ENCODE measurements at places on chromosomes 3 and 15.

DNA sequence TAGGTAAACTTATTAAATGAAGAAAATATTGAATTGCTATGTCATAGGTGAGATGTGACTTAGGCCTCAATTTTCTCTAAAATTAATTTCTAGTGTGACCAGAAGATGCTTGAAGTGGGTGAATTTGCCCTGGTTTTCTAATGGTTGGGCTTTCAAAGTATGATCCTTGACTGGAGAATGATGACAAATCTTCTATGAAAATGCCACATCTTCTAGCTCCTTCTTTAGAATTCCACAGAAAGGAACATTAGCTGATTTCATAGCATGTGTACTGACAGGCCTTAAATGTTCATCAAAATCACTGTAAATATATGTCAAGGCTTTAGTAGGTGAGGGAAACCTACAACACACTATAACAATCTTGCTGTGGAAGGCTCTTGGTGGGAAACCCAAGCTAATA lies 8.9 kb downstream of the ABI3BP start:
- no peak for DNase-seq

- DNase-seq, result no peak
Measured at GRCh38 chr3:172181932-172182586, 142.7 kb downstream of the FNDC3B start.

DNA sequence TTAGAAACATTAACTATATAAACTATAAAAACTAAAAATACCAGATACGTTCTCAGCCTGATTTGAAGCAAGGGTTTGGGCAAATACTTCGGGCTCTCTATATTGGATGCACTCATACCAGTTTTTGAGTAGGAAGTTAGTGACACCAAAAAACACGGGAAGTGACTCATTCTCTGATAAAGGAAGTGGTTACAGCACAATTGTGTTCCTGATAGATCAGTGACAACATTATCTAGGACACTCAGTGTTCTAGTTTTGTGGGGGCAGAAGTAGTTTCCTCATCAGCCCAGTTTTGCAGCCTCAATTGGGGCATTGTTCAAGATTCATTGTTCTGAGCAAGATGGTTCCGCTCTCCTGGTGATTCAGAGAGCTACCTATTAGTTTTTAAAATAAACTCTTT lies 469.6 kb upstream of the DPPA4 start:
- peak; percentile 65 for DNase-seq

DNA sequence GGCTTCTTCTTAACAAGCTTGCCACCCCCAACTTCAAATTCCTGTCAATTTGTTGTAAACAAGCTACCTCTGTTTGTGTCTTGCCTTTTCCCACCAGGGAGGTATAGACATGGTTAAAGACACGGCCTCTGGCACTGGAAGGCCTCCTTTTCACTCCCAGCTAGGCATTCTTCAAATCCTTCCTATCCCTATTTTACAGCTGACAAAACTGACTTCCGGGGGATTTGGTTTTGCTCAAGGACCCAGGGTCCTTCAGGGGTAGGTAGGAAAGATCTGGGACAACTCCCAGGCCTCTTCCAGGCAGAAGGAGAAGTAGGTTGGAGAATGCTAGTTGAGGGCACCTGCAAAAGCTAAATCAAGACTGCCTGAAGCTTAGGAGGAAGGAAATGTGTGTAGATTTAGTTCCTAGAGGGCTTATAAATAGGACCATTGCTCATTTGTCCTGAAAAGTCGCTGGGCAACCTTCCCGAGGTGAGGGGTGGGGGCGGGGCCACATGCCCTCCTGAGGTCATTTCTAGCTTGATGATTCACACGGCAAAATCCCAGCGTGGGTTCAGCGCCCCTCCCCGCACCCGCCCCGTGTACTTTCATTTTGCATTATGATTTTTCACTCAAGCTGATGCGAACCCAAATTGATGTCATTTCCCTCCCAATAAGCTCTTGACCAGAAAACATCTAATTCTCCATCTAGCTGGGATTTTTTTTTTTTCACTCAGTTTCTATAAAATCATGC lies 365.5 kb downstream of the SHQ1 start:
- DNase-seq, result no peak

- DNase-seq, result no peak
Measured at GRCh38 chr15:92683511-92683834, 27.9 kb upstream of the FAM174B start.

- no peak for DNase-seq
Measured at GRCh38 chr3:49553324-49553691, 969 bp upstream of the BSN start.

GRCh38 chr3:136068708-136069107 lies 103.2 kb downstream of the PPP2R3A start:
- no peak for DNase-seq

DNA sequence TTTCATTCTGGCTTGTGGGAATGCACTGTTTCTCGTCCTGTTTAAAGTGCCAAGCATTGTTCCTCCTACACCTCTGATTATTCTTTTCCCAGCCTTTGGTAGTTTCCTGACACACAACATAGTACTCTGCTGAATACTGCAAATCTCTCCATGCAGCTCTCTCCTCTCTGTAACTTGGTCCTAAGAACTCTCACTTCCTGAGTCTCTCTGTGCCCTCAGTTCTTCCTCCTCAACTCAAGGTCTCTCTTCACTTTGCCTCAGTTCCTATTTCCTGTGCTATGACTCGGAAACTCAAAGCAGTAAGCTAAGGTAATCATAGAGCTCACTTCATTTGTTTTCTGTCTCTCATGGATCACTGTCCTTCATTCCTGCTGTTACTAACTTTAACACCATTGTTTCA lies 113.4 kb downstream of the ZNF280D start:
- DNase-seq, result no peak

DNA sequence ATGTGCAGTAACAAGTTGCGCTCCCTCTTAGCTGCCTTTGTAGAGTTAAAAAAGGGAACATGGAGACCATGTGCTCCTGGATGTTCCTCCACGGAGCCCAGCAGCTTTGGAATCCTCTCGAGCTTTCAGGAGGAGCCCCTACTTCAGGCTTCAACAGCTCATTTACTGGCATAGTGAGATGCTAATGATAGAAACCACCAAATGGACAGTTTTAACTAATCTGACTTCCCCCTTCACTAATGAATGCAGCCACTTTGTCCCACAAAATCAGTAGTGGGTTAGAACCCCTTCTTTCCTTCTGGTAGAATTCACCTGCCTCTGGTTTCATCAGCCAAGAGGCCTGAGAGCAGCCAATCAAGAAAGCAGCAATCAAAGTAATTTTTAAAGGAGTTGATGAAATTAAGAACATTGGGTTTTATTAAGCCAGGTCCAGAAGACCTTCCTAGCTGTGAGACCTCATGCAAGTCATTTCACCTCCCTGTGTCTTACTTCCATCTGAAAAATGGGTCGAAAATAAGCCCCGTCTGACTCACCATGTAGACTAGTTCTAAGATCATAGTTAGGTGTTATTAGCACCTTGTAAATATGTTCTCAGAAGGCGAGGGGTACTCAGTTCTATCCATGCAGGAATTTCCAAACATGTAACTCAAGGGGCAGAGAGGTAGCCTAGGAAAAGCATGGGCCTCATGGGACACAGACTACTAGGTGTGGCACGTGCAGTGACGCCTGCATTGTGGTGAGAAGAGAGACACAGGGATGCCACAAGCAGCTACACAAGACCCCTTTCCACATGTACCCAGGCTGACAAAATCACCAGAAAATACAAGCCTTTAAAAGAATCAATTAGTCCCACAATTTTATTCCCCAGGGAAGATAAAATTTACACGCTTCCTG lies 179.7 kb upstream of the LPP start:
- no peak for DNase-seq

- DNase-seq, result no peak
Measured at GRCh38 chr15:39083213-39083612, 497.7 kb upstream of the THBS1 start.

DNA sequence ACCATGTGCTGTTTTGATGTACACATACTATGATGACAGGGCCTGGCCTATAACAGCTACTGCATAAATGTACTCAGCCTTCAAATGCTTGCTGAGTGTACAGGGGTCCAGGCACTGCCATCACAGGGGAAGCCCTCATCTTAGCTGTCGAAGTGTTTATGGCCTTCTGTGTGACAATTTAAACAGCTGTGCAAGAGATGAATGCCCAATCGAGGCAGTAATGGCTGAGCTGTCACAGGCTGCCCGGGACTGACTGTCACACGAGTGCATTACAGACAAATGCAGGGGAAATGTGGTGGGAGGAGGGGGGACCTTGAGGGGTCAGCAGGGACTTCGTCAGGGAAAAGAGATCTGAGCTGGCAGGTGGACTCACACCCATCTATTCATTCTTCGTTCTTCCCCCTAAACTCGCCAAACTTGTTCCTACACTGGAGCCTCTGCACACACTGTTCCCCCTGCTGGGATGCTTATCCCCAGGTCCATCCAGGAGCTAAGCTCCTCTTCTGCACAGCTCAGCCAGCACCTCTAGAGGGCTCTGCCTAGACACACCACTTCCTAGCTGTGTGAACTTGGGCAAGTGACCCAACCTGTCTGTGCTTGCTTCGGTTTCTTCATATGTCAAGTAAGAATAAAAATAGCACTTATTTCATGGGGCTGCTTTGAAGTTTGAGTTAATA lies 156.2 kb upstream of the IQSEC1 start:
- DNase-seq, result no peak

DNA sequence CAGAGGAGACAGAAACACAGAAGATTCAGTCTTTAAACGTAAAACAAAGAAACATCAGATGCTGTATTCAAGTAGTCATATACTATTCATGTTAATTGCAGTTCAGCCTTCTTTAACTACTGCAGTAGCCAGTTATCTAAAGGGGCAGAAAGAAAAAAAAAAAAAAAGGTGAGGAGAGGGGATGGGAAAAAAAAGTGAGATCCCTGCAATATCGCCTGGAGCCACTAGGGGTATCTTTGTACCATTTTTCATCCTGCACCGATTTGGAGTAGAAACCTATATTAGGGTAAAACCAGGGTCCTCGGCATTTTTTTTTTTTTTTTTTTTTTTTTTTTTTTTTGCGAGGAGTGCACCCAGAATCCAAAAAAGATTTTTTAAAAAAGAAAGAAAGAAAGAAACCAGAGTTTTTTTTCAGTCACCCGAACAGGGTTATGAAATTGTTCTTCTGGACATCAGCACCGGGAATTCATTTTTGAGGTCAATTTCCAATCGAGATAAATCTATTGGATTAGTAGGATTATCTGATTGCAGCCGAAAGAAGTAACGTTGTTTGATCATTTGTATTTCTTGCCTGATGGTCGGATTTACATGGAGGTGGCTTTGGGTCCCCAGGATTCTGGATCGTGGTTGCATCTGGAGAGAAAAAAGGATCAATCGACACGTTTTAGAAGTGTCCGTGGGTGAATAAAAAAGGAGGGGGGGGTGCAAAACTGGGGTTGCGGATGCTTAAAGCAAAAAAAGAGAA lies 186.7 kb downstream of the NLGN1 start:
- DNase-seq, result no peak

GRCh38 chr3:165549665-165550064 lies 287.6 kb downstream of the BCHE start:
- DNase-seq, result no peak

DNA sequence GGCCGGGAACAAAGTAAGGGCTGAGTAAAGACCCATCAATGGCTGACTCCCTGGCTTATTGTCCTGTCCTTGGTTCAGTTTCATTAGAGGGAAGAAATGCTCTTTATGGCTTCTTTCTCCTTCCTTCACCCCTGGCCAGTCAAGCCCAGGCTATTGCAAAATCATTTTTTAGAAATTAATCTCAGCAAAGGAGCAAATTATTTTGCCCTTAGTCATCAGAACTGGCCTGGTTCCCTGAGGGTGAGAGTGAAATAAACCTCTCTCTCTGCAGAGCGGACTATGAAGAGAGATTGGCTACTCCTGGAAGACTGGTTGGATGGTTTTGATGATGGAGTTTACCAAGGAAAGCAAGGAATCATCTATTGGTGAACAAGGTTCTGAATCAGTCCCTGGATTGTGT lies 52.7 kb upstream of the OXTR start:
- DNase-seq, result no peak

Data from KG1 (cell line).